A549 treated with GW870086 at 1 μM for 4 hours (cell line): ENCODE measurements at places on chromosomes 12 and 14. TPM values are rescaled to one million over a fixed set of nuclear protein-coding genes. Genes with fewer than 3 reads are reported as not detected.

TAS2R43 gene
- not detected in 5 replicates for total RNA-seq

MGST1 gene
- total RNA-seq = 730 to 847 TPM (median 792 TPM) in 5 replicates

TBX5 gene
- total RNA-seq = not detected in 5 replicates

ALDH1L2 gene
- 2.7 to 3.7 TPM (median 3.6 TPM) in 5 replicates for total RNA-seq

KCNH3 gene
- total RNA-seq = 1.2 to 3.2 TPM (median 2.8 TPM) in 5 replicates

P2RX2 gene
- total RNA-seq = 0.12 TPM in 1 of 5 replicates, not detected in the others

THAP2 gene
- 3.3 to 5.8 TPM (median 4.5 TPM) in 5 replicates for total RNA-seq

PRR4 gene
- total RNA-seq = 0.51 to 4.2 TPM (median 2.0 TPM) in 5 replicates

CHGA gene
- total RNA-seq = 1.3 to 1.8 TPM (median 1.7 TPM) in 5 replicates

CLEC2A gene
- total RNA-seq = not detected in 5 replicates

SENP1 gene
- total RNA-seq = 9.6 to 13.3 TPM (median 12.3 TPM) in 5 replicates

TNFRSF1A gene
- 393 to 727 TPM (median 502 TPM) in 5 replicates for total RNA-seq

PRIMA1 gene
- 0.22 to 0.35 TPM (median 0.31 TPM) in 5 replicates for total RNA-seq

C3AR1 gene
- total RNA-seq = not detected in 5 replicates

IRAK3 gene
- total RNA-seq = 0.64 to 1.1 TPM (median 0.96 TPM) in 5 replicates

KLHL33 gene
- not detected in 5 replicates for total RNA-seq

STAB2 gene
- not detected in 5 replicates for total RNA-seq
